Hematopoietic multipotent progenitor cell treated with erythropoietin and hydrocortisone succinate and interleukin-3 and kit ligand, for 8 days (in vitro differentiated cells): ENCODE measurements at places on chromosomes 3 and 15.

DNA sequence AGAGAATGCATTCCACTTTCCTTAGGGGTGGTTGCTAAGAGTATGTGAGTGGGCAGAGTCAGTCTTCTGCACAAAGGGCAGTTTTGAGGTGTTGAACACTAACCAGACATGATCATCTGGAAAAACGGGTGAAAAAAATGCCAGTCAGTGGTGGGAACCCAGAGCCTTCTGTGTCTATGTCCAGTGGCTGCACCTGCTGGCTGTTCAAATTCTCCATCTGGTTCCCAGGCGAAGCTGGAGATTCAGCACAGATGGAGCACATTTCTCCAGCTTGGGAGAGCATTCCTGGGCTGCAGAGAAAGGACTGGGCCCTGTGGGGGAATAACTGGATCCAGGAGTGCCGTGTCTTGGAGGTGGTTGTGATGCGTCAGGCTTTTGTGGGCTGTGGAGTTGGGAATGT is 74.1 kb downstream of the TRAK1 start:
- DNase-seq: no peak

DNA sequence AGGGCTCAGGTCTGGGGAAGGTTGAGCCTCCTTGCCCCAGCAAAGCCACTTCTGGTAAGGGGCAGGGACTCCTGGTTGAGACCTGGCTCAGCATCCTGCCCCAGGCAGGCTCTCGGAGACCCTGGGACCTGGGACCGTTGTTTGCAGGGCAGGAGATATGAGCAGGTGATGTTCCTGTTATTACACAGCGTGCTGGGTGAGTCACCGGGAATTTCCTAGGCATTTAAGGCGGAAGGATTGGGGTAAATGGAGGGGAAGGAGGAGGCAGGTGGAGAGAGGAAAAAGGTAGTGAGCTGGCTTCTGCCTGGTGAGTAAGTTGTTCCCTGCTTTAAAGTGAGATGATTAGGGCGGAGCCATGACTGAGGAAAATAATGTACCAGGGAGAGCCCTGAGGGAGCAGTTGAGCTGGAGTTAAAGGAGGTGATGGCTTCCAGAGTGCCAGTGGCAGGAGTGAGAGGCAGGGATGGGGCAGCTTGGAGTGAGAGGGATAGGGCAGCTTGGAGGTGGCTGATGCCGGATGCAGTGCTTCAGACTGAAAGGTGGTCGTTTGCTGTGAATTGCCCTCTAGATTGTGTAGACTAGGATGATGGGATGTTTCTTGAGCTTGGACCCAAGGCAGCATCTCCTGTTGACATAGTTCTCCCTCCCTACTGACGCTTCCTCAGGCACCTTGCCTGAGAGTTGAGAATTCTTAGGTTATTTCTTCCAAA is 79.4 kb downstream of the AAGAB start:
- DNase-seq: no peak

DNA sequence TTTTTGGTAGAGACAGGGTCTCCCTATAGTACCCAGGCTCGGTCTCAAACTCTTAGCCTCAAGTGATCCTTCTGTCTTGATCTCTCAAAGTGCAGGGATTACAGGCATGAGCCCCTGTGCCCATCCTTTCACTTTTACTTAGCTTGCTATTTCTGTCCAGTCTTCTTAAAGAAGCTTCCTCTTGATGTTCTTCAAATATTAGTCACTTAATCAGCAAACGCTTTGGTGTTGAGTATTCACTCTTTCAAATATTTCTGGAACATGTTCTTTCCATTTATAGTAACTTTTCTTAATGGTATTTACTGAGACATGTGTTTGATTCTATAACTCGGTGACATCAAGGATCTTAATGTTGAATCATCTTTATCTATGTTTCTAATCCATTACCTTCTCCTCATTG is 122.1 kb downstream of the CNTN6 start:
- DNase-seq: no peak

DNA sequence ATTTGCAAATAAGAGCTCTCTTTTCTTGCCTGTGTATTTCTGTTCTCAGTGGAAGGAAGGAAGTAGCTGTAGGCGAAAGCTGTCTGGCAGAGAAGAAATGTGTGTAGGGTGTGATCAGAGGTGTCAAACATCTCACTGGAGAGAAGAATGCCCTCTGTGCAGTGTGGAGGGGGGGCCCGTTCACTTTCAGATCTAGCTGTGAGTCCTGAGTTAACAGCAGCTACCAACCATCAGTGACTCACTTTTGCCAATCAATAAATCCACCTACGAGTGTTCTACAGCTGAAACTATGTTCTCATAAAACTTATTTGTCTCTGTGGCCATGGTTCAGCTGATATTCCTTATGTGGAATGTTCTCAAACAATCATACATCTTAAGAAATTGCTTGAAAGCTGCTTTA is 103.7 kb downstream of the FRMD4B start:
- DNase-seq: no peak

DNA sequence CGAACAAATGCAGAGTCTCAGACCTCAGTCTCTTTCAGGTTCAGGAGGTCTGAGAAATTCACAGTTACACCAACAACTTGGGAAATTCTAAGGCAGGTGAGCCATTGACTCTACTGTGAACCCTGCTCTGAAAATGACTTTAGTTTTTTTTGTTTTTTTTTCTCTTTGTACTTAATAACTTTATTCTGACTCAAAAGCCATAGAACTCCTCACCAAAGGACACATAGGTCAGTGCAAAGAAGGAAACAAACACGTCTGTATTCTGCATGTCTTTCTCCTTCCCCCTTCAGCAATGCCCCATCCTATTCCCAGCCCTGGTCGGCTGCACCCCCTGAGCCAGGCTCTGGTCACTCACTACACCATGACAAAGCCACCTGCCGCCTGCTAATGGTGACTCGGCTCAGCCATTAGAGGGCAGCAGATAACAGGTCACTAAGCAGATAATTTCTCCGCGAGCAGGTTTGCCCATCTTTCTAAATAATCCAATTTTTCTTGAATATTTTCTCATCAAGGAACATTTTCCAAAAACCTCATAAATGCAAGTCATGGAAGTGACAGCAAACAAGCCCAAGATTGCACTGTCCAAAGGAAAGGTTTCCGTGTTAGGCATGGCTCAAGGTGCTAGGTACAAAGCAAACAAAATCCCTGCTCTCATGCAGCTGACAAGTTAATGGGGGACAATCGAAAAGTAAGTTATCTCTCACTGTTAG is 37.7 kb downstream of the TM4SF4 start:
- DNase-seq: peak; percentile 53

DNA sequence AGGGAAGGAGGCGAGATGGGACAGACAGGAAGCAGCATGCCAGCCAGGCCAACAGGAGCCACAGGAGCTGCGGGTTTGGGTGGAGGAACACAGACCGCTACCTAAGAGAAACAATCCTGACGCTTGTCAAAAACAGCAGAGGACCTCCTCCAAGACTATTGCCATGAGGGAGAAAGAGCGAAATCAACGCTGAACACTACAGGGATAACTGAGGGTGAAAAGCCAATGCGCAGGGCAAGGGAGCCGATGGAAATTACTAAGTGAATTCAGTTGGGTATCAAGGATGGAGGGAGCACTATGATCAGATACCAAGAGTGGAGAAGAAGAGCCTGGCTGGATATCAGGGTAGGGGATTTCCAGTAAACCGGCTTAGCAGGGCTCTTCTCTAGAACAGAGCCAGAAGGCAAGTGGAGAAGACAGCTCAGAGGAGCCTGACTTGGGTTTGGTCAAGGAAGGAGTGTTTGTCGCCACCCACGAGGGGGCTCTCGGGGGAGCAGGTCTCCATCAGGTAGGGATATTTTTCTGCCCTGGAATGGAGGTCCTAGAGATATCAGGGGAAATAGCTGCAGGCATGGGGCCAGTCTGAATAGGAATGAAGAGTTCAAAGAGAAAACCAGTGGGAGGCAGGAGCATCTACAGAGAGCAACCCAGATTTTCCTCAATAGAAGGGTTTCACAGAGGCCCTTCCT is 48.4 kb downstream of the SLC41A3 start:
- no peak for DNase-seq

GRCh38 chr3:149628957-149629670 is 28.7 kb downstream of the WWTR1 start:
- no peak for DNase-seq

GRCh38 chr3:71130471-71131374 is 452.8 kb downstream of the FOXP1 start:
- DNase-seq: peak; percentile 81

DNA sequence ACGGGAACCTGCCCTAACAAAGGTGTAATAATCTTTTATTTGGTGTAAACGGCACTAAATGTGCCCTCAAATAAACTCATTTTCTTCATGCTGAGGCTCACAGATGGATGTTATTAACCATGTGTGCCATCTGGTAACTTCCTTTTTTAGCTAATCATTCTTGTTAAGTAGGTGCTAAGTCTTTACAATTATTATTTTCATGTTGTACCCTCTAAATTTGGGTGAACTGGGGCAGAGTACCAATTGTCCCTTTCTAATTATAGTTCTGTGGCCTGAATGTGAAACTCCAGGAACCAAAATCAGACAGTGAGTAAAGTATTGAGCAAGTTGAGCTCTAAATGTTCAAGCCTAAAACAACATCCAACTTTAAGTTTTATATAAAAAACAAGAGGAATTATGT is 220.7 kb upstream of the CADM2 start:
- DNase-seq: no peak
